ENCODE measurements at places on chromosomes 3 and 15. TPM values are rescaled to one million over a fixed set of nuclear protein-coding genes. Genes with fewer than 3 reads are reported as not detected.

NMNAT3 gene
- total RNA-seq: 1.9 TPM

DNA sequence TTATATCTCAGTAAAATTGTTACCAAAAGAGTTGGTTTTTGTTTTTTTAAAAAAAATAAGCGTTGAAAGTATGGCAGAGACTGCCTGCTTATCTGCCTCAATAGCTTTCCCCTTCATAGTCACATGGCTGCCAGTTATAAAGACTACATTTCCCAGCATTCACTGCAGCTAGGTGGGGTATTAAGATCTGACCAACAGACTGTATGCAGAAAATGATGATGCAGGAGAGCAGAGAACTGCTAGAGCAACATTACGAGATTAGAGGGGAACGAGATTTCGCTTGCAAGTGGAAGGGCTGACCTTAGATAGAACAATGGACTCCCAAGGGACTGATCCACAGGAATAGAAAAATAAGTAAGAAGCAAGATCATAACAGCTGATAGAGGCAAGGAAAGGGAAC lies 14.3 kb downstream of the RHOA start:
- peak; percentile 64 for DNase-seq

DNA sequence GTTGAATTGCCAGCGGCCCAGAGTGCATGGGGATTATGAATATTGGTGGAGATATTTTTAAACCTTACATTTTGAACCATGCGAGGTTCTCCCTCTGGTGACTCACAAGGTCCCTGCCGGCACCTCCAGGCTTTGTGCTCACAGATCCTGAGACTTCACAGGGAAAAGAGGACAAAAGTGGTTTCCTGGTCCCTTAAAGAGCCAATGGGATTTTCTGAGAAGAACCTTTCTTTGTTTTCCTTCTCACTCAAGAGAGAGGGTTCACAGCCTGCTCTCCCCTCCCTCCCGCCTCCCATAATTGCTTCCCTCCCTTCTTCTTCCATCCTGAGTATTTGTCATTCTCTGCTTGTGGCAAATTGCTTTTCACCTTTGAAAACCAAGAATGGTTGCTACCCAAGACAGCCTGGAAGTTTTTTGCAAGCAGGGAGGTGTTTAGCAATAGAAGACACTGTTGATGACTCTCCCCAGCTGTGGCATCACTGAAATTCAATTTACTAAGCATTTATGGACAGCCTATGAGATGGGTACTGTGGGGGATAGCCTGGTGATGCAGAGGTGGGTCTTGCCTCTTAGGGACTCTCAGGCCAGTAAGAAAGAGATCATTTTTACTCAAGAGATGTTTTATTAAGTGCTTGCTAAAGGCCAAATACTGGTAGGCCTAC lies 76.6 kb downstream of the CPN2 start:
- no peak for DNase-seq

GRCh38 chr3:126014252-126014651 lies 45.3 kb downstream of the ROPN1B start:
- DNase-seq: peak; percentile 68

GRCh38 chr15:29601811-29602210 lies 220.5 kb downstream of the TJP1 start:
- DNase-seq: no peak

DNA sequence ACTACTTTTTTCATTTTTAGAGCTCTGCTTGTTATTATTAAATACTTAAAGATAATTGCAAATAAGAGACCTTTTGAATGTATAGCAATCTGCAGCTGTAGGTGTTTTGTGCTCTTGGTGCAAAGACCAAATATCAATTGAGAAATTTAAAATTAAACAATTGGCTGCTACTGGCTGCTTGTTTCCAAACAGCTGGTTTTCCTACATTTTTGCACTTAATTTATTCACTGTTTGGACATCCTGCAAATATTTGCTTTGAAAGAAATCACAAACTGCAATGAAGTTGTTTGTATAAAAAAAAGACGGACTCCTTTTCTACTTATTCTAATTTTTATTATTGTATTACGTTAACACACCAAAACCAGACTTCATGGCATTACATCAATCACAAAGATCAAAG lies 35.6 kb downstream of the MED12L start:
- DNase-seq: no peak

DNA sequence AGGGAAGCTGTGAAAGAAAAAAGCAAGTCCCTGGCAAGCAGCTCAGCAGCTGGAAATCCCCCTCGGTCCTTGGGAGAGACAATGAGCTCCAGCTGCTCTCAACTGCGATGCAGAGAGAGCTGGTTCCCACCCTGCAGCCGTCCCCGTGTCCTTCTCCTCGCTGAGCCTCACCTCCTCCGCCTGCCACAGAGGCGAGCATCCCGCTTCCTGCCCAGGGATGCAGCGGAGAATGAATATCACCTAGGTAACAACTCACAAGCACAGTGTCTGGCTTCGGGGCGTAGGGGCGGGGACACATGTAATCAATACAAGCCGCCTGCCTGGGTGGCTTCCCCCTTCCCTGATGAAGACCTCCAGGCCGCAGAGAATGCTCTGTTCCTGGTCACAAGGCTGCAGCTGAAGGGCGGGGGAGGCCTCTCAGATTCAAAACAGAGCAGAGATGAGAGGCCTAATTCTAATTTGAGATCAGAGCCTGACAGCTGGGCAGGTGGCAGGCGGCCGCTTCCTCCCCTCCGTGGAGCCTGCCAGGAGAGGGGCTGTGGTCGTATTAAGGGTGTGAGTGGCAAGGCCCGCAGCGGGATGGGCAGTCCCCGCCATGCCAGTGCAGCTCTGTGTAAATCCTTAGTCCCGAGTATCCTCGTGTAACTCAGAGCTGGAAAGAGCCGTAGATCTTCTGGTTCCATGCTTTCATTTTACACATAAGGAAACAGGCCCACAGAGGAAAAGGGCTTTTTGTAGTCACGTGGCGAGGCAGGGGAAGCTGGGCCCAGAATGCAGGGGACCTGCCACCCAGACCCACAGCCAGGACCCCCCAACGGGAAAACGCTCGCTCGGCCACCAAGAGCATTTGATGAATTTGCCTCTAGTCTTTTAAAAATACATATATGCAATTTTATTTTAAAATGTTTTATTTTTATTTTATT lies 24.3 kb downstream of the ZDHHC19 start:
- no peak for DNase-seq

LRRC3B gene
- total RNA-seq: not detected

TPRG1 gene
- 1.6 TPM for total RNA-seq

ZNF717 gene
- 9.4 TPM for total RNA-seq
